SK-N-DZ (cell line): ENCODE measurements at places on chromosomes 2 and 18.

DNA sequence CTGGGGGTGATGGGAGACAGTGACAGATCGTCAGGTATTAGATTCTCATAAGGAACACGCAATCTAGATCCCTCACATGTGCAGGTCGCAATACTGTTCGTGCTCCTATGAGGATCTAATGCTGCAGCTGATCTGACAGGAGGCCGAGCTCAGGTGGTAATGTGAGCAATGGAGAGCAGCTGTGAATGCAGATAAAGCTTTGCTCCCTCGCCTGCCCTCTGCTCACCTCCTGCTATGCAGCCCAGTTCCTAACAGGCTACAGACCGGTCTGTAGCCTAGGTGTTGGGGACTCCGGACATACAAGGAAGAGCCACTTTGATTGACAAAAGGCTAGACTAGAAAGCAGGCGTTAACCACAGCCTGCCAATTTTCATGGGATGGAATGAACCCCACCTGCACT is 183.6 kb upstream of the TMEM200C start:
- no peak for DNase-seq

- DNase-seq = no peak
These were observed 252.6 kb downstream of the EXOC6B start for GRCh38 chr2:72573232-72573631.

GRCh38 chr2:219289537-219290361 is 10.6 kb downstream of the DNAJB2 start:
- DNase-seq = no peak

DNA sequence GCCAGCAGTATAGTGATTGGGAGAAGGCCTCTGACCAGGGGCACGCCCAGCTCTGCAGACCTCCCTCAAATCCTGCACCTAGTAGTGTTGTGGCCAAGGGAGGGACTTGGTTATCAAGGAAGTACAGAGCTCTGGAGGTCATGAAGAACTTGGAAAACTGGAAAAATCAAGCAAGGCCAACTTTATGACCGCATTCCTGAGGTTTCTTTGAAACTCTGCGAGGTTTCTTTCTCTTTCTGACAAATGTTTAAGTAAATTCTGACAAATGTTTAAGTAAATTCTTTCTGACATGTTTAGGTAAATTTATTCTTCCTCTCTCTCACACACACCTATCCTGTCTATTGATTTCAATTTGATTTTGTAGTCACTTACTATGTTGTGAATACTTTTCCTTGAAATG is 31.0 kb downstream of the CLIP4 start:
- DNase-seq = no peak

GRCh38 chr2:79971807-79972206 is 332.7 kb downstream of the LRRTM1 start:
- DNase-seq = no peak

DNA sequence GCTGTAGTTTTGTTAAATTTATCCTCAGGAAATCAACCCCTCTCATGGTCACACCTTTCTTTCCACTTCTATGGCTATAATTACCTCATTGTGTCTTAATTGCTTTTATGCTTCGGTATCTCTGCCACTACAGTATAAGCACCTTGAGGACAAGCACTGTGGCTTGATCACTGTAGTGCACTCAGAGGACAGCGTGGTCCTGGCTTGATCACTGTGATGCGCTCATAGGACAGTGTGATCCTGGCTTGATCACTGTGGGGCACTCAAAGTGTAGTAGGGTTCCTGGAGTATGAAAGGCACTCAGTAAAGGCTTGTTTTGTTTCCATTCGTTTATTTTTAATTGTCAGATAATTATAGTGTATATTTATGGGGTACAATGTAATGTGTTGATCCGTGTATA is 44.2 kb downstream of the DTNA start:
- DNase-seq = no peak

- DNase-seq = no peak
These were observed 34.9 kb upstream of the MAT2A start for GRCh38 chr2:85503851-85504777.

GRCh38 chr2:73611867-73612266 is 30.4 kb downstream of the NAT8 start:
- no peak for DNase-seq

GRCh38 chr2:73092146-73092783 is 20.5 kb downstream of the RAB11FIP5 start:
- DNase-seq = peak; percentile 53

GRCh38 chr18:63146828-63147409 is 172.7 kb downstream of the BCL2 start:
- no peak for DNase-seq

- no peak for DNase-seq
These were observed 134.2 kb downstream of the RIF1 start for GRCh38 chr2:151543876-151544275.

- no peak for DNase-seq
These were observed 277.4 kb downstream of the NDUFA10 start for GRCh38 chr2:239747771-239748170.

DNA sequence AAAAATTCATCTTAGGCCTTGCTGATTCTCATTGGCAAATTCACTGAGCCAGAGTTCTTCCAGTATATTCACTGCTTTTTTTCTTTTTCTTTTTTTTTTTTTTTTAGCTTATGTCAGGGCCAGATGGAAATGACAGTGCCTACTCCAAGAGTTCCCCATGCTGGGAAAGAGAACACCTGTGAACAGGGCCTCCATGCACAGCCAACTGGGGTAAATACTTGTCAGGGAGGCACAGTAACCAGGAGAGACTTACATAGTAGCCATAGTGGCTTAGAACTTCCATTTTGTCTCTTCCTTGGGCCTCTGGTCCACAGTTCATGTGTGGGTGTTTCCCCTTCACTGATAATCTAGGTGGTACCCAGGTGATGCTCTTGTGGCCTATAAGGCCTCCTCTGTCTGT is 15.2 kb upstream of the SCLY start:
- DNase-seq = no peak

- DNase-seq = no peak
These were observed 214.5 kb downstream of the SH3RF3 start for GRCh38 chr2:109343460-109343859.

DNA sequence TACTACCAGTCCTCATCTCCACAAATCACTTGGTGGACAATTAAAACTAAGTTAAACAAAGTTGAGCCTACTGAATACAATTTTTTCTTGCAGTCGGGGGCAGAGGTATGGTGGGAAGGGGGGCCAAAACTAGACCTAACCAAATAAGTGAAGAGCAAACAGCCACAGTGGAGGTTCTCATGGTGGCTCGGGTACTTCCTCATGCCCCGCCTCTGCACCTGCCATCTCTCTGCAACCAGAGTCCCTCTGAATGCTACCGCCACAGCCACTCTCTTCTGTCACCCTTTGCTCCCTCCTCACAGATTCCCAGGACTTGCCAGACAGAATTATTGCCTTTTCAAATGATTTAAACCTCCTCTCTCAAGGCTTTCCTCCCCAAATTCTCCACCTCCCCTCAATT is 204.2 kb downstream of the TMEM247 start:
- DNase-seq = no peak

DNA sequence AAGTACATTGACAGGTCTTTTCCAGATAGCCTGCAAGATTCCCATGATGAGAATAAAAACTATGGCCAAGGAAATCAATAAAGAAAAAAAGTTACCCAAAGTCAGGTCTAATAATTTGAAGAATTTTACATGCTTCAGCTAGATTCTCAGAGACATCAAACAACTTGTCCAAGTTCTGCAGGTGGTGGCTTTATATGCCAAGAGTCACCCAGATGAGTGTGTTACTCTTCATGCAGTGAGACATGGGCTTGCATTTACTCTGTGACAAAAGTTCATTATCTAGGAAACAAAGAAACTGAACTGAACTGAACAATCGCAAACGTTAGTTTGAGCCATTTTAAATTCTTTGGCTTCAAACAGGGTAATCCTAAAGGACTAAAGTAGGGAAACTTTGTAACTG is 548.5 kb upstream of the SYT4 start:
- no peak for DNase-seq

DNA sequence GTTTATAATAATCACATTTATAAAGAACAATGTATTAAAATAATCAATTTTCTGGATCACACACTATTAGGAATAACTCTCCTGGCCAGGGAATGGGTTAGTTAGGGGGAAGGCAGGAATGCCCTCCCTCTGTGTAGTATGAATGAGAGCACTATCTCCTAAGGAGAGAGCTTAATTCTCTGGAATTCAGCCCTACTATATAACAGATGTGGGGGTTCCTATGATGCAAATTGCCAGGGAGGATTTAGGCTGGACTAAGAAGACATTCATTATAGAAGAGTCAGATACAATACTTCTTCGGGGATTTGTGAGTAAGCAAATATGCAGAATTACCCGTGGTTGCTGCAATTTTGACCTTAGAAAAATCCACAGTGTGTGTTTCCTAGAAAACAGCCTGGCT is 250.1 kb upstream of the VRK2 start:
- no peak for DNase-seq

DNA sequence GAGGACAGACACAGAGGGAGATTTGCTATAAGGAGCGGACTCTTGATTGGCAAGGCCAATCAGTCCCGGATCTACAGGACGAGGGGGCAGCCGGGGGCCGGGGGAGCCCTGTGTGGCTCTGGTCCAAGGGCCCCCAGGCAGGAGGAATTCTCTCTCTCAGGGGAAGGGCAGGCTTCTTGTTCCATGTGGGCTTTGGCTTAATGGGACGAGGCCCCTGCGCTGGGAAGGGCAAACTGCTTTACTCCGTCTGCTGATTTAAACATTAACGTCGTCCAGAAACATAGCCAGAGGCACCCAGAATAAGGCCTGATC is 75.9 kb downstream of the TMEM18 start:
- no peak for DNase-seq

- DNase-seq = no peak
These were observed 1.7 kb upstream of the CNDP1 start for GRCh38 chr18:74532511-74533025.

DNA sequence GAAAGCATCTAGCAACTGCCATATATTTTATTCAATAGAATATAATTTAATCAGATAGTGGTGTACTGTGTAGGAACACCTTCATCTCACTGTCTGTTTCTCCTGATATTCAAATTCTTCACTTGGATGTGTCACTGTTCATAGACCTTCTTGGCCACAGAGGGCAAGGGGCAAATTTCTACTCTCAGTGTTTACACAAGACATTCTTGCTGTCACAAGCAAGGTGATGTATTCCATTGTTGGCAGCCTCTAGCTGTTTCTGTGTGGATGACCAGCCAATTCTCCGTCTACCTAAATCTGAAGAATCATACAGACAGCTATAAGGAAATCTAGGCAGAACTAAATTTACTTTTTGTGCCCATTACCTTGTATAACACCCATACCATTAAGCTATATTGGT is 948.3 kb downstream of the CNTNAP5 start:
- DNase-seq = no peak

DNA sequence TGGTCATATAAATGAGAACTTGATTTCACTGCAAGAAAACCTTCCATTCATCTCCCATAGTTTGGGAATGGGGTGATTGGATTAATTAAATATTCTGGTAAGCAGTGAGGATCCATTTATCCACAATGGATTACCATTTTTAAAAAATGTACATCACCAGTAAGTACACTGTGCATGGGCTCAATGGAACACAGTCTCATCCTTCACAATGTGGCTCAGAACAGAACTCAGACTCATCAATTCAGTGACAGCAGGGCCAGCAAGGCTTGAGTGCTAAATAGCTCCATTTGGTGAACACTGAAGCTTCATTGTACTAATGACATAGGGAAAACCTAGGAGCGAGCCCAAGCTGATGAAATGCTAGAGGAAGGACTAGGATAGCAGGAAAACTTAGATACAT is 223.8 kb downstream of the CMPK2 start:
- DNase-seq = no peak

DNA sequence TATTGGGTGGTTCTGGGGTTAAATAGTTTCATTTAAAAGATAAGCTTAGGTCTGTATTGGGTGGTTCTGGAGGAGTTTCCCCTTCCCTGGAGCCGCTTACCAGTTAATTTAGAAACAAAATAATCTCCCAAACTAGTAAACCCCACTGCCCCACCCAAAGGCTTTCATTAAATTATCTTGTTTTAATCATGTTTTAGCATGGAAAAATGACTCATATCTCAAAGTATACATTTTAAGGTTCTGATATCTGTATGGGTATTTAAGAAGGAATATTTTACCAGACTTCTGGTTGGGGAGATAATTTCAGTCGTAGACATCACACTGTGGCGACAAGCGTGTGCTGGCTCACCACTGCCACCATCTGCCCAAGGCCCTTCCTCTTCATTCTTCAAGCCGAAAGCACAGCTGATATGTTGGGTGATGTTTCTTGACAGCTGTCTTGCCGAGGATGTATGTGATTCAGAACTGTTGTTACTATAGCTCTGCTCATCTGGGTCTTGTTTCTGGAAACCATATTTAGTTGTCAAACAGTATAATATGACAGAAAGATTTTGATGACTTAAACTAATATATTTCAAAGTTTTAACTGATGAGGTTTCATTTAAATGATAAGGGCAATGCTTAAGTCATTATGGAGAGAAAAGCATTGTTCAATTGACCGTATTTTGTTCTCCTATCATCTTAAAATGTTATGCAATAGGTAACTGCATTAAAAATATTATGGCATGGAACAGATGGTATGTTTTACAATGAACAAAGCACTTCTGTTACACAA is 5.1 kb downstream of the FIGLA start:
- DNase-seq = peak; percentile 41

DNA sequence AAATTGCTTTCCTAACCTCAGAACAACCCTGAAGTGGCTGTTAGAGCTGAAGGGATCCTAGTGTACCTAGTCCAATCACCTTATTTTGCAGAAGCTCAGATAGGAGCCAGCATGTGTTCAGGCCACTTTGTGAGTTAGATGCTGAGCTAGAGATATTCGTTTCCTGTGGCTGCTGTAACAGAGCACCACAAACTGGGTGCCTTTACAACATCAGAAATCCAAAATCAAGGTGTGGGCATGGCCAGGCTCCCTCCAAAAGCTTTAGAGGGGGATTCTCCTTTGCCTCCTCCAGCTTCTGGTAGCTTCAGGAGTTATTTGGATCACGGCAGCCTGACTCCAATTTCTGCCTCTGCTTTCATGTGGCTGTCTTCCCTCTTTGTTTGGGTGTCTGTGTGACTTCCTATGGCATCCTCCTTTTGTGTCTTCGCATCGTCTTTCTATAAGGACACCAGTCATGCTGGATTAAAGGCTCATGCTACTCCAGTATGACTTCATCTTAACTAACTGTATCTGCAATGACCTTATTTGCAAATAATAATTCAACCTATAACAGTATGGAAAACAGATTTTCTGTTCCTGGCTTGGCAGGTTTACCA is 86.3 kb upstream of the TGFA start:
- DNase-seq = no peak

- peak; percentile 54 for DNase-seq
These were observed at the start of gene C1GALT1C1L for GRCh38 chr2:43676322-43677050. Gene C1GALT1C1L, minus strand, starts transcription at chr2:43676429. Its CDS starts 107 bp downstream, at chr2:43676322.
